ENCODE measurements at places on chromosomes 2 and 18.

GRCh38 chr18:5857180-5857579 lies 38.1 kb downstream of the TMEM200C start:
- DNase-seq, result no peak

DNA sequence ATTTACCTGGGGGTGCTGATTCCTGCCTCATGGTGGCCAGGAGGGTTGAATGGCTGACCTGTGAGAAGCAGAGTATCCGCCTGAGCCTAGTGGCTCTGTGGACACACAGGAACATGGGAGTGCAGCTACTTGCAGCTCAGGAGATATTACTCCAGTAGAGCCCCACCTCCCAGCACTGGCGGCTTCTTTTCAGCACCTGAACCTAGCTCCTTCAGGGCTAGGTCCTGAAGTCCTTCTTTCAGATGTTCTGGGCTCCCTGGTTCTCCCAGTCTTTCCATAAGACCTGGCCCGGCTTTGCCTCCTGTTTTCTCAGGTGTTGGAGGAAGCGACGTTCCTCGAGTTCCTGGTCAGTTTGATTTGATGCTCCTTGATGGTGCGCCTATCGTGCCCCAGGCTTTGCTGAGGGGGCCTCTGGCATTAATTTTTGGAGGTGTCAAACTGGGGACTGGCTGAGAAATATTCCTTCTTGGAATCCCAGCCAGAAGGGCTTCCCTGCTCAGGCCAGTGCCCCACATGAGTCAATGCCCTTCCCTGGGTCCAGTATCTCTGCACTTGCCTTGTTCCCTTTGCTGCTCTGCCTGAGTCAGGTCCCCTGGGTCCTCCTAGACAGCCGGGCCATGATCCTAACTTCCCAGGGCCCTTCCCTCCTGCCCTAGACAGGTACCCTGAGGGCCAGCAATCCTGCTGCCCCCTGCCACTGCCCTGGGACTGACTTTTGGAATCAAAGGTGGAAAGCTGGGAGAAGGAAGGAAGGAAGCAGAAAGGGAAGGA lies 110.7 kb upstream of the HAAO start:
- DNase-seq, result no peak

- DNase-seq, result no peak
These were observed 8.8 kb downstream of the RALB start for GRCh38 chr2:120261387-120262006.

DNA sequence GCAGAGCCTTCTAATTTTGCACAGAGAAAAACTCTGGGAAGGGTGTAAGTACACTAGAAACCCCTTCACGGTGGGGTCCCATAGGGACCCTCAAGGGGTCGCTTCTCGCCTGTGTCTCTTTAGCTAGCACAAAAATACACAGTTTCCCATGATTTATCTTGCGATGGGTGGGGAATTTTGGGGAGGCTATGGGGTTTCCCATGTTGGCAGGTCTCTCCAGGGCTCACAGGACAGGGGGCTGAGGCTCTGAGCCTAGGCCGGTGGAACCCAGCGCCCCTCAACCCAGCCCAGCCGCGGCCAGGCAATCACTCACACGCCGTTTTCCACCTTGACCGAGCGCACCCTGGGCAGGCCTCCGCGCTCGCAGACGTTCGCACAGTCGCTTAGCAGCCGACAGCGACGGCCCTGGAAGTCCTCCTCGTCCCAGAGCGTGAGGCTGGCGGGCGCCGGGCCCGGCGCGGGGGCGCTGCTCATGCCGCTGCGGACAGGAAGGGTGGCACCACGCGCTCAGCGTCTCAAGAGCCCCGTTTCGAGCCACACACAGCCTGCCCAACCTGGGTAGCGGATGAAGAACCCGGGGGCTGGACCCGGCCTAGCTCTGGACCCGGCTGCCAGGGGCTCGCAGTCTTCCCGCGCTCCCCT lies 398 bp downstream of the CRYBA2 start:
- DNase-seq, result no peak

GRCh38 chr18:38494065-38494464 lies 928.5 kb upstream of the CELF4 start:
- DNase-seq, result no peak

GRCh38 chr2:68751397-68752339 lies 17.1 kb downstream of the ARHGAP25 start:
- peak; percentile 84 for DNase-seq

- DNase-seq, result no peak
These were observed 70.3 kb downstream of the ASXL2 start for GRCh38 chr2:25808006-25808383.

DNA sequence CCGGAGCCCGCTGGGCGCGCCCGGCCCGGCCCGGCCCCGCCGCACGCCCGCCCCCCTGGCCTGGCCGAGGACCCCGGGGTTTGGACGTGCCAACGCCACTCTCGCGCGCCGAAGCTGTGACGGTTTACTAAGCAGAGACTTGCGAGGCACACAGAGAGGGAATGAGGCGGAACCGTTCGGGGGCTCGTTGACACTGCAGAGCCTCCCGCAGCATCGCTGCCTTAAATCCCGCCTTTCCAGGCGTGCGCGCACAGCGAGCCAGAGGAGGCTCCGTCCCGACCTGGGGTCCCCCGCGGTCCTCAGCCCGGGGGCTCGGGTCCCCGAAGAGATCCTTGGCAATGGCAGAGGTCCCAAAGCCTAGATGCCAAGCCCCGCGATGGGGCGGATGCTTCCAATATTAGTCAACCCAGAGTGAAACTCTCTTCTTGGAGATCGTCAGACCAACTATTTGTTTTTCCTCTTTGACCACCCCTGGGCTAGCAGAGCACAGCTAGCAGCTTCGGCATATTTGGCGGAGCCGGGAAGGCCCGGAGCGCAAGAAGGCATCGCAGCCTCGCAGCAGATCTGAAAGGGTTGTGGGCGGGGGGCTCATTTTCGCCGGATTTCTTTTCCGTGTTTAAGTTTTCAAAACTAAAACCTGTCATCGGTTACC lies at the start of gene ZNF385B:
TSS of gene ZNF385B (minus strand) at position 197 of the 652 bp plus-strand sequence.
- DNase-seq, result no peak

DNA sequence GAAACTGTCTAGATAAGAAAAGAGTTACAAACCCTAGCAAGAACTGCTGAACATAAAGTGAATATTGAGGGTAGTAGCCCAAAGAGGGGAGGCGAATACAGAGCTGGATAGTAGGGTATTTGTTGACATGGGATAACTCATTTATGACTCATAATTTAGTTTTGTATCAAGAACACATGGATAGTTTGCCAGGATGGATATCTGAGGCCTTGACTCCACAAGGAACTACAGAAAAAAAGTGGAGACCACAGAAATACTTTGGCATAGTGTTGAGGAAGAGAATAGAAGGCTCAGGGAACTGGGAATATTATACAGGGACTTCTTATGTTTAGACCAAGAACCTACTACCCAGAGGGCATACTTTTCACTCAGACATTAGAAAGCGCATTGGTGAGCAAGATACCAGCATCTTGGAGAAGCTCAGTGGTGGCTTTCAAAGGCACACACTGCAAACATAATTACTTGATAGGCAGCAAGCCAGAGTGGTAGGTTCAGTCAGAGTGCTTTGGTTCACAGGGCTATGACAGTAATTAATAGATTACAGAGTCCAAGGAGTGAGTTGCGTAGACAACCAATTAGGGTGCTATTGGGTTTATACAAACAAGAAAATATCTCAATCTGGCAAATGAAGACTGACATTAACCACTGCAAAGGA lies 51.9 kb upstream of the ZBTB7C start:
- no peak for DNase-seq

- DNase-seq, result no peak
These were observed 179.7 kb upstream of the SETBP1 start for GRCh38 chr18:44500808-44501610.

DNA sequence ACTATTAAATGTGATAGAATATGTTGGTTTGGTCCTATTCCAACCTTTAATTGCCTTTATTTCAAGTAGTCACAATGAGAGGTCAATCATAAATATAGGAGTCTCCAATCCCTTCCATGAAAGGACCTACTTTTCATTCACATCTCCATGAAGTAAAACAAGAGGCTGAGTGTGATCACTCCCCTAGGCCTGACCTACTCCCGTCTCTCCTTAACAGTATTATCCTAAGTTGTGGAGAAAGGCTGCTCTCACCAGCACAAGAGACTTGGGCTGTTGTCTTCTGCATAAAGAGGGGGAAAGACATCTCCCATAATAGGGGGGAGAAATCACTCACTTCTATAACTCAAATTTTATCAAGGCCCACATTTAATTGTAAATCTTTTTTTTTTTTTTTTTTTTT lies 105.4 kb downstream of the SOS1 start:
- no peak for DNase-seq

DNA sequence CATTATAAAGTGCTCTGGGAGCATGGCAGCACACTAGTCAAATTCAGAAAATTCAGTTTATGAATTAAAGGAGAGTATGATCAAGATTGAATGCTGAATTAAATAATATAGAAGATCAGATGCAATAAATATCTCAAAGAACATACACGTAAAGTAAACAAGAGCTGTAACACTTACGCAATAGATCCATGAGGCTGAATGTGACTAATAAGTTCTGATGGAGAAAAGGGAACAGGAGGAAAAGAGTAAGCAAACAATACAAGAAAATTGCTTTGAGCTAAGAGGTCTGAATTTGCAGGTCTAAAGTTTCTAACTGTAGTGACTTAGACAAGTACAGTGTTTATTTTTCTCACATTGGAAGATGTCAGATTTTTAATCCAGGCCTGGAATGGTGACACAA lies 646.7 kb upstream of the ZNF804A start:
- DNase-seq, result no peak

GRCh38 chr2:75292826-75293225 lies 93.5 kb upstream of the TACR1 start:
- DNase-seq, result no peak

DNA sequence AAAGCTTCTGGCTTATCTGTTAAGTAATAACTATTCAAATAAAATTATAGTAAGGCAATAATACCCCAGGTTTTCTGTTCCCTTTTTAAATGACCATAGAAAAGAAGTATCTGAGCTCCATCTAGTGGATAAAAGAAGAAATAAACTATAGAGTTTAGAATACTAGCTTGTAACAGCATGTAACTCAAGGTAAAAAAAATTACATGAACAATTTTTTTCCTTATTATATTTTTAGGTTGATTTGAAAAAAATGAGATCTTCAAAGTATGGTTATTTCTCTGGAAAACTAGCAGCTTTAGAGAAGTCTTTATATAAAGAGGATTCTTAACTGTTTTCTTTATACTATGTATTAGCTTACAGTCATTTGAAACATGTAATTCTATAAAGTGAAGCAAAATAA lies 58.1 kb downstream of the NCKAP1 start:
- DNase-seq, result peak; percentile 79

GRCh38 chr2:16507655-16508489 lies 157.8 kb downstream of the CYRIA start:
- DNase-seq, result peak; percentile 48

DNA sequence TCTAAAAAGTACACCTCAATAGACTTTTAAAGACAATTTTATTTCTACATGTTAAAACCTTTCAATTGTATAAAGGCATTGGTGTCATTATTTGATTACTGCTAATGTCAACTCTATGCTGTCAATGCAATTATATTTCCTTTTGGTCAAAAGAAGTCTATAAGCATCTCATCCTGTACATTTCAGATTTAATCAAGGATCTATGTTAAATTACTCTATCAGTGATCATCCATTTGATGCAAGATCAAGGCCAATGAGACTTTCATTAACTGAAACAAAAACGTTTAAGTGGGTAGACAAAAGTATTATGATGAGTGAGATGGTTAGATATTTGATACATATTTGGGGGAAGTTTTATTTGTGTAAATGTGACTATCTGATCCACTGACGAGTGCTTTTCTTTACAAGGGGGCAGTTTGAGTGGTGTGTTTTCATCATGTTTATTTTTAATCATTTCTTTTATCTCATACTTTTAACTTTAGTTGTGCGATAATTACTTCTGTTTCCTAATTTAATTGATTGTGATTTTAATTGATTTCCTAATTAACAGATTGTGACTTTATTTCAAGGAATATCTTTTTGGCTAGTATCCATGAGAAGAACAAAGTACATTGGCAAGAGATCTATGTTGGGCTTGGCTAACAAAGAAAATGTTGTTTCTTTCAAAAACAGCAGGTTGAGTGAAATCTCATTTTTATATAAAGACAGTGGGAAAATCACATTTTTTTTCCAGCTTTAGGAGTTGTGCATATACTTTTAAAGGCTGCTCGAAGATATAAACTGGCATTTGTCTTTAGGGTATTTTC lies 1.1 kb downstream of the ARHGAP28 start:
- DNase-seq, result no peak

DNA sequence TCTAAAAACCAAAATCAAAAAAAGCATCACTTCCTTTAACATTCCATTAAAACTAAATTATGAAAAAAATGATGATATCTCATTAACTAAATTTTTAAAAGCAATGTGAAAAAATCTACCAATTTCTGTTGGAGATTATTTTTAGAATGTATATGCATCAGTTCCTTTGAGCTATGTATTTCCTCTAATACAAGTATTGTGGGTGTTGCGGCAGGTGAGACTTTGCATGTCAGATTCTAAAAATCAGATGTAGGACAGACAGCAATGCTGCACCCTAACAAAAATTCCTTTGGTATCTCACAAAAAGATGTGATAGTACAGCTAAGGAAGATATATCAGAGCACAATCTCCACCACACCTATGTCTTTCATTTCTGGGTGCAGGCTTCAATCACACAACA lies 6.8 kb downstream of the MBD2 start:
- DNase-seq, result no peak

GRCh38 chr2:29066997-29067605 lies 7.2 kb downstream of the PCARE start:
- no peak for DNase-seq

GRCh38 chr2:71856773-71857525 lies 290.7 kb downstream of the CYP26B1 start:
- no peak for DNase-seq

GRCh38 chr18:55400590-55401541 lies 187.1 kb downstream of the TCF4 start:
- DNase-seq, result no peak

- no peak for DNase-seq
These were observed 135.8 kb upstream of the LTBP1 start for GRCh38 chr2:32810909-32811495.
